AG09319 (cell line): ENCODE measurements at places on chromosomes 12 and 14.

- no peak for DNase-seq
Measured at GRCh38 chr12:95411057-95411456, 62.9 kb upstream of the METAP2 start.

DNA sequence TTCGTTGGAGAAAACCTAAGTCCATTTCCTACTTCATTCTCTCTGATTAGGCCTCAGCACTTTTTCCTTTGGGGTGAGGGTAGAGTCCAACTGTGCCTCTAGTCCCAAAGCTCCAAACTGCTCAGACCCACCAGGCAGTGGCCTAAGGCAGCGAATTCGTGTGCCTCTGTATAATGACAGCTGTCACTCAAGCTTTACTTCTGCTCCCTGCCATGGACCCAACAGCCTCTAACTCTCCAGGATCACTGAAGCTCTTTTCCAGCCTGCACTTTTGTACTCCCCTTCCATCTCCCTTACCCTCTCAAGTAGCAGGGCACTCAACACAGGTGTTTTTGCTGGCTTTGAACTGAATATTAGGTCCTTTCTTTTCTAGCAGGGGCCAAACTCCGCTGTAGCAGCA is 14.8 kb upstream of the OR6S1 start:
- no peak for DNase-seq

- peak; percentile 96 for DNase-seq
Measured at GRCh38 chr14:69263364-69263763, 3.4 kb downstream of the GALNT16 start.

DNA sequence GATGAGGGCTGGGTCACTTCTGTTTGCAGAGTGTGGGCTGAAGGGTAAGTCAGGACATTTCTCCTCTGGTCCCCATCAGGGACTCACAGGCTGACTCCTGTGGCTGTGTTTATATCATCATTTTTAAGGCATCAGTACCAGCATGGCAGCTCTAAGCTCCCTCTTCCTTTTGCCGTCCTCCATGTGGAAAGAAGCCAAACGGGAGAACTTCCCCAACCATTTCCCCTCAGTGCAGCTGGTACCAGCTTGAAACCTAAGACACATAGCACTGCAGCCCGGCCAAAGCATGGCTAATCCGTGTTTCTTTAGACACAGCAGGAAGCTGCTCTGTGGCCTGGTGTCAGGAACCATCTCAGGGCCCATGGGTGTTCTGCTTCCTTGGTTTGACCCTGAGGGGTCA is 31.9 kb upstream of the ATP2A2 start:
- no peak for DNase-seq

- no peak for DNase-seq
Measured at GRCh38 chr14:39755269-39755878, 323.1 kb upstream of the FBXO33 start.

GRCh38 chr14:78848234-78848820 is 678.2 kb downstream of the NRXN3 start:
- DNase-seq: no peak
